ENCODE measurements at places on chromosomes 6 and 20.

DNA sequence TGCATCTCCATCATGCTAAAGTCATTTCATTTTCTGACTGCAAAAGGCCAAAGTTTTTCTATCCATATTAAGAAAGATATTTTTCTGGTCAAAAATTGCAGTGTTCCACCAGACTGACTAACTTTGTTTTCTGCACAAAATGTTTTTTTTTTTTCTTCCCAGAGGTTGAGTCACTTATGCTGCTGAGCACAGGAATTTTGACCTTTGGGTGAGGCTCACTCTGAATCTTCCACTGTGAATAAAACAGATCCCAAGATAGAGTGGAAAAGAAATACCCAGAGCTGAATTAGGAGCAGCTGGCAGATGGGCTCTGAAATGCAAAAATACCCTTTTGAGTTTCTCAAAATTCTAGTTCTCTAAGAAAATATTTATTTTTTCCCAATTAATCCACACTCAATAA, 996.8 kb downstream of the KIF16B start:
- DNase-seq: no peak

DNA sequence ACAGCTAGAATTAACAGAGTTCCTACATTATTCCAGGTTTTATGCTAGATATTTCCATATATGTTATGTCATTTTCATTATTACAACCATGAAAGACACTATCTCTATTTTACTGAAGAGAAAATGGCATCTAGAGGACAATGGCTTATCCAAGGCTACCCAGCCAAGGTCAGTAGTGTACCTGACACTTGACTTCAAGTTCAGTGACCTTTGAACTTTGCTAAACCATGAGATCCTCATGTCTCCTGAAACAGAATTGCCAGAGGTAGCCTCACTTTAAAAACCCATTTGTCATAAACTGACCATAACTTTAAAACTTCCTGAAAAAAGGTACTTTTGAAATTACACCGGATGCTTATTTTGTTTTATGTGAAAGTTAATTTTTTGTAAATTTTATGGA, 14.4 kb downstream of the NAPB start:
- no peak for DNase-seq

DNA sequence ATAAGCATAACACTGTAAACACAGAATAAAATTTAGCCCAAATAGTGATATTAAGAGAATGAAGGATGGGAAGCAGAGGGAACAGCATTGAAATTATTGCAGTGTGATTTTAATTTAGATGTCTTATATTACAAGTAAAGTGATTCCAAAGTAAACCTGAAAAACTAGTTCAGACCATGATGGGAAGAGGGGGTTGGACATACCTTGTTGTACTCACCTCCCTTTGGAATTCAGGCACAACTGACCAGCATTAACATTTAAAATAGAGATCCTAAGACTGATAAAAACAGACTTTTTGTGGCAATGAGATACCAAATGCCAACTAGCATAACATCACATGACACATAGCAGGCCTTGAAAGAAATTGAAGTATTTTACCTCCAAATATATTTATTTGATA, 262.6 kb upstream of the PRND start:
- DNase-seq: no peak

DNA sequence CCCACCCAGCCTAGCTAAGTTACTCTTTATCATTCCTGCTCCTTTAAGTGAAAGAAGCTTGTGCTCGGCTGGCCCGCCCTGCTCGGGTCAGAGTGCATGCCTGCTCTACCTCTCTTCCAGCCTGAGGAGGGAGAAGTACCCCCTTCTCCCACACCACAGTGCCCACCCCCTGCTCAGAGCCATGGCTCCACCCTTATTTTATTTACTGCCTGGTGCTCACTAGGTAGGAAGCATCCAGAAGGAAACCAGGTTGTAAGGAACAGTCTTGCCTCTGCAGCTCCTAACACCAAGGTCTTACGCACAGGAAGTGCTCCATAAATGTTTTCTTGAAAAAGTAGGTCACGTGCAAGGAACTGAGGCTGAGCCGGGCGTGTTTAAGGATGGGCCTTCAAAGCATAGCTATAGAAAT, 105.7 kb upstream of the SNX9 start:
- no peak for DNase-seq

GRCh38 chr20:37598575-37599342, 71.1 kb upstream of the BLCAP start:
- no peak for DNase-seq

DNA sequence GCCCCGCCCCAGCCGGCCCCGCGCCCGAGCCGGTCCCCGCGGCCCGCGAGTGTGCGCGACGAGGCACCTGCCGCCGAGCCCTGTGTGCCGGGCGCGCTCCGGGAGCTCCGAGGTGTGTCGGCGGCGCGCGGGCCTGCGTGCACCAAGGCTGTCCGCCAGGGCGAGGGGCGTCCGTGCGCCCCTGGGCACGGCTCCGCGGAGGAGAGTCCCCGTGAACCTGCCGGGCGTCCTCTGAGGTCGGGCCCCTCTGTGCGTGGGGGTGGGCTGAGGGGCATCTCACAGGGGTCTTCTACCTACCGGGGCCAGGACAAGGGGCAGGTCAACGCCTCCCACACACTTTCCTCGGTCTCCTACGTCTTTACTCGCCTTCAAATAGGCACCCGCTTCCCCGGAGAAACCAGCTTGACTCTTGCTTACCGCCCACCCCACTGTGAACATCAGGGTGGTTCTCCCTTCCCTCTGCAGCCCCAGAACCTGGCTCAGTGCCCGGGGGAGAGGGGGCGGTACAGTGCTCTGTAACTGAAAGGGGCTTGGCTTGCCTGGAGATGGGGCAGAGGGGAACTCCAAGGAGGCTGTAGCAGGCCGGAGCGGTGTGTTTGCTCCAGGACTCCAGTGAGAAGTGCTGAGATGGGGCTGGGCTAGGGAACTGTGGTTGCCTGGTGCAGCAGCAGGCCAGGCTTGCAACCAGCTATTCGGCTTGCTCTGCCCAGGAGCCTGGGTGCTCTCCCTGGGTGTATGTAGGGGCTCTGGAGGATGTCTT, at the start of gene SAMD10:
Gene SAMD10, minus strand, starts transcription at position 86 of the 760 bp plus-strand sequence. CDS start 175 bp downstream, outside the sequence.
- DNase-seq: no peak

GRCh38 chr6:124738482-124738881, 223.8 kb upstream of the RNF217 start:
- DNase-seq: no peak

DNA sequence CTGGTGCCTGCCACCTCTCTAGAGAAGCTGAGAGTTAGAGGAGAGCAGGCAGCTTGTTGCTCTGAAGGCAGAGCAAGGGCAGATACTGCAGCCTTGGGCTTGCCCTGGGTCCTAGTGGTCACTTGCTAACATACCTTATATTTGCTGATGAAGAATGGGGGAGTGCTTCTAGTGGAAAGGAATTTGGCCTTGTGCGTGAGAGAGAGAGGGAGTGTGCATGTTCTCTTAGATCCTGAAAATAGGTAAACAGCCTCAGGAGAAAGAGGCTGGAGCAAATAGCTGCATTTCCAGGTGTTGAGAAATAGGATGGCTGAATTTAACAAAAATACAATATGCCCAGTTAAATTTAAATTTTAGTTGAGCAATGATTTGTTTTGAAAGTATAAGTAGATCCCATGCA, 724.5 kb upstream of the FLRT3 start:
- DNase-seq: no peak

GRCh38 chr6:106244931-106245330, 80.6 kb downstream of the ATG5 start:
- no peak for DNase-seq

- DNase-seq: no peak
These were observed 131.8 kb upstream of the QKI start for GRCh38 chr6:163282672-163283071.

DNA sequence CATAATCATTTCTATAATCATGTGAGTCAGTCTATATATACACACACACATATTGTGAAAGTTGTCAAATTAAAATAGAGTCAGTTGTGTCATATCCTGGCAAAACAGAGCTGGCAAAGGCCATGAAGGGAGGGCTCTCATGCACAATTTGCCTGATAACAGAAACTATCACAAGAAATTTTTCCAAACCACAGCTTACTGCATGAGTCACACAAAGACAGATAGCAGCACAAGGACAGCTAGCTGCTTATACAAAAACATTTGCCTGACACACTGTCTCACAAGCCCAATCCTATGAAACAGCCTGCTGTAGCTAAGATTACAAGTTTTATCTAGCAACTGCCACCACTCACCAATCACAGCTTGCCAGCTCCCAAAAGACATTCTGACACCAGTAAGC, 848.5 kb upstream of the MAN1A1 start:
- peak; percentile 77 for DNase-seq

GRCh38 chr20:11214256-11214840, 540.5 kb upstream of the JAG1 start:
- DNase-seq: peak; percentile 31

- no peak for DNase-seq
These were observed 482.9 kb upstream of the MAN1A1 start for GRCh38 chr6:119832411-119832810.

DNA sequence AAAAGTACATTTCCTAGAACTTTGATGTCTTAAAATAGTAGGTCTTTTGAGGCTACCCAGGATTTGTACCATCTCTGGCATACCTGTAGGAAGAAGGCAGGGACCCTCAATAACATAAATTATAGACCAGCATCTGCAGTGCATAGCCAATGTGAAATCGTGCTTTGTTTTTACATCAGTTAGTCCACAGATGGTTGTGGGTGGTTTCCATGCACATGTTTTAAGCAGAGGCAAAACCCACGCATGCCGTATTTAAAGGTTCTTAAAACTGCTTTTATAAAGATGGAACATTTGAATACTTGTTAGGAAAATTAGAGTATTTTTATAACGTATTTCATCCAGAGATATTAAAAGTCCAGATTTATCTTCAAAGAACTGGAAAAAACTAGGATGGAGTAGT, 66.3 kb downstream of the SH3BGRL2 start:
- no peak for DNase-seq

DNA sequence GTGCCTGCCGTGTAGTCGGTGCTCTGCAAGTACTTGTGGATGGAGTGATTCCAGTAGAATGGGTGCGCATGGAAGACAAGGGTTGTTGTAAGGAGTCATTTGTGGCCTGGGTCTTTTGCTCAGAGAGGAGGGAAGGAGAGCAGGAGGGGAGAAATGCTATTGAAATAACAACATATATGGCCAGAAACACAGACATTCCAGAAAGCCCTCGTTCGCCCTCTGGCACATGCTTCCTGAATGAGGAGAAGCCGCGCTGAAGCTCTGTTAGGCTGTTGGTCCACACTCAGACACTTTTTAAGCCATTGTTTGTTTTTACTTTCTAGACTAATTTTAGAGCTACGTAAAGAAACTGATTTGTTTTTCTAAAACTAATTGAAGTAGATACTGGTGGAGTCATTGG, 107.4 kb downstream of the RPP40 start:
- no peak for DNase-seq

GRCh38 chr6:135655055-135655454, 157.5 kb upstream of the AHI1 start:
- DNase-seq: no peak

GRCh38 chr20:43798291-43799149, 71.7 kb upstream of the GTSF1L start:
- no peak for DNase-seq

- DNase-seq: no peak
These were observed 149.5 kb upstream of the NEDD9 start for GRCh38 chr6:11381801-11382513.

DNA sequence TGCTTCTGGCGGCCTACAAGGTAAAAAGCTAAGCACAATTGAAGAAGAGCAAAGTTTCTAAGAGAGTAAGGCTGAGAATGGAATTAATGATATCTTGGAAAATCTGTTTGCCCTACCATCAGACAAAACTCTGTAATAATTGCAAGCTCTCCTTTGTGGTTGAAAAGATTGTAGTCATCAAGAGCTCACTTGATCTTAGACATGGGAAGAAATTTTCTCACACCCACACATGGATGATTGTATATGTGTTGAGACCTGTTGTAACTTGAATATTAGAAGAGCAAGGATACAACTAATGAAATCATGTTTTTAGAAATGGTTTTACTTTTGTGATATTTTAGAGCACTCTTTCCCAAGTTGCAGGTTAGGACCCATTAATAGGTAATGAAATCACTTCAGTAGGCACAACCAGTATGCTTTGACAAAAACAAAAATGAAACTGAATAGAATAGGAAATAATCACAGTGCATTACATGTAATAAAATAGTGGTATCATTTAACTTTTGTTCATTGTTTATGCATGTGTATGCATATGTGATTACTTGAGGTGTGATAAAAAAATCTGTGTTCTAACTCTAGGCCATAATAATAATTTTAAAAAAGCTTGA, 14.0 kb downstream of the DCBLD1 start:
- peak; percentile 59 for DNase-seq

- DNase-seq: no peak
These were observed 108.0 kb downstream of the ADGRG6 start for GRCh38 chr6:142409794-142410193.

- DNase-seq: no peak
These were observed 23.0 kb downstream of the ENTPD6 start for GRCh38 chr20:25218492-25218891.

DNA sequence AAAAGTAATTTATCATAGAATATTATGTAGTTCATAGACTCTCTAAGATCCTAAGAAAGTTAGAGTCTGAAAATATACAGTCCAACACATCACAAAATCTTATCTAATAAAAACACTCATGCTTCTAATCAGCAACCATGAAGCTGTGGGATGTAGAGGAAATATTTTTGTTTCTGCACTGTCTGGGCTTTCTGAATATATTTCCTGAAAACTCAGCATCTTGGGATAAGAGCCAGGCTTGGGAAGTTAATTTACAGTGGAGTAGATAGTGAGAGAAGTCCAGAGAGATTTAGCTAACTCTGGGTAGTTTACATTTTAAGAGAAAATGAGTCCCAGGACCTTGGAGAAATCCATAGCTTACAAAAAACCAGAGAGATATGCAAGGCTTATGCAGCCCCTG, 150.4 kb upstream of the BMP5 start:
- peak; percentile 89 for DNase-seq

Measured in fibroblast of the aortic adventitia (primary cell).